ENCODE measurements at places on chromosomes 6 and 20.

- no peak for DNase-seq
These were observed 108.8 kb downstream of the PREX1 start for GRCh38 chr20:48718786-48719578.

DNA sequence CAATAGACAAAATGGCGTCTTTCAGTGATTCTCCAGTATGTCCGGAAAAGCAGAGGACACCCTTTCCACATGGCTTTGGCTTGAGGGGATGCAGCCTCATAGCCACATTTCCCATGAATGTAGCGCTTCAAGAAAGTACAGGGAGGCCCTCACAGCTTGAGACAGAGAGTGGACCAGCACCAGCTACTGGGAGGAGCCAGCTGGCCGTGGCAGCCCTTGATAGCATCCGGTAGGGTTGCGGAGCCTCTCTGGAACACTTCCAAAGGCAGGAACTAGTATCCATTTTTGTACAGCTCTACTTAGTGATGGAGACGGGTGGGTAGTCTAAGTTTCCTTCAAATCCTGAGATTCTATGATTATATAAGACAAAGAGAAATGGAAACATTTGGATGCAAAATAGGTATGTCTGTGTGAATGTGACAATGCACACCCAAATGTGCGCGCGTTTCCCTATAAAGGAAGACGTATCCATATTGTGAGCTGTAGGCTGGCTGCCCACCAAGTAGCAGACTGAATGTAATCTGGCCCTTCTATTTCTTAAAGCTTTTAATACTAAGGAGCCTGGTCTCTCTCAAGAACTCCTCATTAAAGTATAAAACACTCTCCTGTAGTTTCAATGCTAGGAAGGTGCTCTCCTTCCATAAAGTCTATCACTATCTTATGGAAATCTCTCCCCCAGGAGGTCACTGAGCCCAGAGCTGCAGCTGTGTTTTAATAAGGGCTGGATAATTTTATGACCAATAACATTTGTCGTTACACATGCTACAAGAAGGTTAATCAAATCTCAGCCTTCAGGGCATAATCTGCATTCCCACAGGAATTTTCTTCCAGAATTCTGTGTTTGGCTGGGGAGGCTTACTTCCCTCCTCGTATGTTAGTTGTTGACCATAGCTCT lies 74.0 kb downstream of the SOBP start:
- DNase-seq = no peak

- DNase-seq = no peak
These were observed 213.5 kb downstream of the CDH26 start for GRCh38 chr20:60171738-60172137.

- DNase-seq = no peak
These were observed 116.3 kb downstream of the KIF13A start for GRCh38 chr6:17871189-17871519.

DNA sequence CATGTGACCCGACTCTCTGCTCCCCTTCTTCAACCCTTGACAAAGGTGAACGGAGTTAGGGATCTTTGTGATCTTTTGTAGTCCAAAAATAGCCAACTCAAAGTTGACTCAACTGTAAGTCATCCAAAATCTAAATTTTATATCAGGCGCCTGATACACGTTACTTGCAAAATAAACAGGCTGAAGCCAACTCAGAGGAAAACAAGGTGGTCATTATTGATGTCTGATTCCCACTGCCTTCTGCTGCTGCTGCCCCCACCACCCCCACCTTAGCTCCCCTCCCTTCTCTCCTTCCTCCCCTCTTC lies 13.2 kb upstream of the RNF8 start:
- no peak for DNase-seq

- DNase-seq = no peak
These were observed 228.7 kb downstream of the GJA1 start for GRCh38 chr6:121664158-121664557.

GRCh38 chr6:11779329-11780096 lies 910 bp upstream of the ADTRP start:
- DNase-seq = no peak

- DNase-seq = no peak
These were observed 32.1 kb upstream of the NR2E1 start for GRCh38 chr6:108133594-108134179.

DNA sequence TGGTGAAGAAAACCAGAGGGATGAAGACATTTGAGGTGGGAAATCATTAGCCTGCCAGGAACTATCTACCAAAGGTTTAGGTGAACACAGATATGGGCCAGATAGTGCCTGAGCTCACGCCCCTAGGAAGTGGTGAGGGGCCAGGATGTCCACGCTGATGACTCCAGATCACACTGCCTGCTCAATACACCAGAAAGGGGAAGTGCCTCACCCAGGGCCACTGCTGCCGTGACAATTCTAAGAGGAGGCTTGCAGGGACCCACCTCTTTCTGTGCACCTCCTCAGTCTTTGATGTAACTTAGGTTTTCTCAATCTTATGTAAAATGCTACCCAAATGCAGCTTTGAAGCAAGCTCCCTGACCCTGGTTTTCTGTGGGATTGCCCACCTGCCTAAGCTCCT lies 5.4 kb upstream of the RAB44 start:
- DNase-seq = no peak

- DNase-seq = no peak
These were observed 41.7 kb downstream of the COL19A1 start for GRCh38 chr6:69907981-69908498.

- no peak for DNase-seq
These were observed 181.6 kb upstream of the RGS17 start for GRCh38 chr6:153312634-153313033.

DNA sequence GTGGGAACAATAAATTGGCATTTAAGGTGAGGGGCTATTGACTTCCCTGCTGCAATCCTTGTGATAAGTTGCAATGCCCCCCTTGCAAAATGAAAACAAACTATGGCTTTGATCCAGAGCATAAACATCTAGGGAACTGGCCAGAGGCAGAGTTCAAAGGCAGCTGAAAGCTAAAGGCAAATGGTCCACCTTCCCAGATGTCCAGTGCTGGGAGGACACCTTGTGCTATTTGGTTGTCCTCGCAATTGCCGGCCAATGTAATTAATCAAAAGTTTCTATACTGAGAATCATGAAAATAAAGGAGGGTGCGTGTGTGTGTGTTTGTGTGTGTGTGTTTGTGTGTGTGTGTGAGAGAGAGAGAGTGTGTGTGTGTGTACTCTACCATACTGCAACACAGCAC lies 337.4 kb downstream of the CBLN4 start:
- DNase-seq = no peak

DNA sequence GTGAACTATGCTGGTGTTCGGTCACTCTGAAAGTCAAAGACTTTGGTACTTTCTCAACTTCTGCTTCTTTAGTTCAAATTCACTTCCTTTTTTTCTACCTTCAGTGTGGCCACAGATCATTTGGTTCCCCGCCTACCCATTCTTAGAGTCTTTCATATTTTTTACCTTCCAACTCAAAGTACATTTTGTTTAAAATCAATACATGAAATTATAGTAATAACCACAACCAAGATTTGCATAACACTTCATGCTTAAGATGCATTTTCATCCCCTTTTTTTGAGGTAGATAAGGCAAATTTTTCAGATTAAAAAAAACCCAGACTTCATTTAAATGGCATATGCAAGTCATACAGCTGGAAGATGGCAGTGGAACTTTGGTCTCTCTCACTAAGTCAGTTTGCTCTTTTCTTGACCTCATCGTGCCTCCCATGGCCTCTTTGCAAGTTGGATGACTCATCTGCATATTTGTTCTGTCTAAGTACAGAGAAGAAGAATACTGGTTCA lies 11.9 kb upstream of the CNR1 start:
- no peak for DNase-seq

DNA sequence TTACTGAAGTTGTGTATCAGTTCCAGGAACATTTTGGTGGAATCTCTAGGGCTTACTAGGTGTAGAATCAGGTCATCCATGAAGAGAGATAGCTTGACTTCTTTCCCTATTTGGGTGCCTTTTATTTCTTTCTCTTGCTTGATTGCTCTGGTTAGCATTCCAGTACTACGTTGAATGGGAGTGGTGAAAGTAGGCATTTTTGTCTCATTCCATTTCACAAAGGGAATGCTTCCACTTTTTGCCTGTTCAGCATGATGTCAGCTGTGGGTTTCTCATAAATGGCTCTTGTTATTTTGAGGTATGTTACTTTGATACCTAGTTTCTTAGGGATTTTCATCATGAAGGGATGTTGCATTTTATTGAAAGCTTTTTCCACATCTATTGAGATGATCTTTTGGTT lies 195.3 kb downstream of the MOXD1 start:
- DNase-seq = no peak

DNA sequence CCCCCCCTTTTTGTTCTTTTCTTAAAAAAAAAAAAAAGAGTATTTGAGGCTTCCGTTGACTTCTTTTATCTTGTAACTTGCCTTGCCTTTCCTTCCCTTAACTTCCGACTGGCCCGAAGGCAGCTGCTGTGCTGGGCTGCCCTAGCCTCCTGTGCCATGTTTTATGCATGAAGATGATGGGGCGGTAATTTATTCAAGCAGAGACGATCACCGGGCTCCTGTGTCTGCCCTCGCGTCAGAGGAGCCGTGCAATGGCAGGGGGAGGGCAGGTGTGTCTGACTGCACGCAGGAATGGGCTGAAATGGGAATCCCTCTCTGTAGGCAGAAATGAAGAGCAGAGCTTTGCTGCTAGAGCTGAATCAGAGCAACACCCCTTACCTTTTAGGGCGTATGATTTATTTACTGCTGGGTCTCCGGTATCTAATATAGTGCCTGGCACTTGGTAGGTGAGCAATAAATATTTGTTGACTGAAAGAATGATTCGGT lies 106.3 kb upstream of the RIPOR2 start:
- DNase-seq = no peak

DNA sequence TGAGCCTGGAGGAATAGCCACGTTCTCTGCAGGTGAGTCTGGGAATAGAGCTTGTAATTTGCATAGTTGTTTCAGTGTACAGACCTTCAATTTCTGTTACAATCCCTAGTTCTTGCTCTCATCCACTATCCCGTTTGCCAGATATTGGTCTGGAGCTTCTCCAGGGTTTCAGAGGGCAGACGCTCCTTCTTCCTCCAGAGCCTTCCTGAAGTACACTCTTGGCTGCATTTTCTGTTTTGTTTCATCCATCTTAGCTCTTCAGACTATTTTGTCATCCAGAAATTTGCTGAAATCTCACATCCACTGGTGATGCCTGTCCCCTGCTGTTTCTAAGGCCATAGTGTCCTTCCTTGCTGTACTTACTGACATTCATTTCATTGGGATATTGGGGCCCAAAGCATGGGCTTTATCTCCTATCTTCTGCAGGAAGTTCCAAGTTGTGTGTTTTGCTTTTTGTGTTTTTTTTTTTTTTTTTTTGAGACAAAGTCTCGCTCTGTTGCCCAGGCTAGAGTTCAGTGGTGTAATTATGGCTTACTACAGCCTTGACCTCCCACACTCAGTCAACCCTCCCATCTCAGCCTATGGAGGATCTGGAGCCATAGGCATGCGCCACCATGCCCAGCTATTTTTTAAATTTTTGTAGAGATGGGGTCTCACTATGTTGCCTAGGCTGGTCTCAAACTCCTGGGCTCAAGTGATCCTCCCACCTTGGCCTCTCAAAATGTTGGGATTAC lies 18.7 kb downstream of the CDS2 start:
- no peak for DNase-seq

GRCh38 chr20:61712688-61713087 lies 353.0 kb downstream of the TAF4 start:
- DNase-seq = no peak

DNA sequence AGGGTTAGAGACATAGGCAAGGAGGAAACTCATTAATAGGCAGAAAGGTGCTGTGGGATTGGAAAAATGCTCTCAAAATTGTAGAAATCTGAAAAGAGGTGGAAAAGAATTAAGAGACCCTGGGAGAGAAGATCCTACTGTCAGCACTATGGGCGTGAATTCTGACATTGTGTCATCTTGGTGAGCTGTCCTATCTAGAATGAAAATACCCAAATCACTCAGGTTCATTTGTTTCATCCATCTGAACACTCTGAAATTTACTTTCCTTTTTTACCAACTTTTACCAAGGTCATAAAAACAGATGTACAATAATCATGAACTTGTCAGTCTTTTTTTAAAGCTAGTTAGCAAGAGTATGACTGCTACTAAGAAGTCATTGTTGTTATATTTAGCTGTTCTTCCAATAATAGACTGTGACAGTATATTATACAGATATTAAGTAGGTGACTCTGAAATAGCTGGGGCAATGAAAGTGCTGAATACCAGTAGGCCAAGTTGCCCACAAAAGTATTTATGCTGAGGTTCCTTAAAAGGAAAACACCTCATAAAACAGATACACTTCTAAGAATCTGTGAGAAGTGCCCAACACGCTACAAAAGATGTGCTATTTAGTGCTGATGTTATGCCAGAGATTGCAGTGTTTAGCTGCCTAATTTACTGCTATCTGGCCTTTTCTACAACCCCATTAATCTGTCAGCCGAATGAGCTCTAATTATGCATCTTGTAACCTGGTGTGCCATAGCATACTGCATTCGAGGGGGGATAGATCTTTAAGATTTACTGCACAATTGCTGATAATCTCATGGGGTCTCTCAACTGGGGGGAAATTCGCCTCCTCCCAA lies 217.5 kb upstream of the SUPT3H start:
- no peak for DNase-seq

DNA sequence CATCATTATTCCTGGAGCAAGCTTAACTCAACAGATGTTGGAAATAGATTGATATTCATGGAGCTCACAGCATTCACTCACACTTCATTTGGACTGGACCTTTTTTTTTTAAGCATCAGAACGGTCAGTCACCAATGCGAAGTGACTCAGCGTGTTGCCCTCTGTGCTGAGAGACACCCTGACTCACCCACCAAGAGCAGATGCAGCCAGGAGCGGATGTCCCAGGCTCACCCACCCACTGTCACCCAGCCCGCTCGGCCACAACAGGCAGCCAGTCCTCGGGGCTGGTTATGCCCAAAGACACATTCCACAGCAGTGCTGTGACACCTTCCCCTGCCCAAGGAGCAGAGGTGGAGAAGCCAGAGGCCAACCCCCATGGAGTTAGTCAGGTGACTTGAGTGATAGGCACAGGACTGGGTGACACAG lies 15.7 kb downstream of the RNASET2 start:
- DNase-seq = no peak

DNA sequence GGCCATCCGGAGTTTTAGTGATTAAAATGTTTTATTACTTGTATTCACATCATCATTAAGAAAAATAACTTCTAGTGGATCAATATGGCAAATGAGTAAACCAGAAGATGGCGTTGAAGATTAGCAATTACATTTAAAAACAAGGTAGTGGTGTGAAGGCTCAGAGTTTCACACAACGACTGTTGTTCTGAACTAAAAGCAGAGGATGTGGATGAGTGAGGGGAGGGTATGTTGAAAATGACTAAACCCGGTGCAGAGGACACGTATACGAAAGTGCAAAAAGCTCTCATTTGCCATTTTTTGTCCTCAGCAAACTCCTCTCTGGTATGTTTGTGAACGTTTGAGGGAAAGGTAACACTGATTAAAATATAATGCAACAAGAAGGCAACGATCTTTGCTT lies 1.9 kb upstream of the IRF4 start:
- DNase-seq = no peak

- DNase-seq = no peak
These were observed 20.0 kb upstream of the POU5F1 start for GRCh38 chr6:31190488-31190887.

Measured in activated naive CD8-positive, alpha-beta T cell treated with anti-CD3 and anti-CD28 coated beads, Interleukin-2, amount 50 U/mL, for 16 hours (primary cell).